ENCODE measurements at places on chromosomes 6 and 20.

GRCh38 chr6:118892355-118892991, 1.5 kb upstream of the ASF1A start:
- DNase-seq: no peak

- DNase-seq: no peak
These were observed 12.8 kb upstream of the MDFI start for GRCh38 chr6:41625442-41625841.

DNA sequence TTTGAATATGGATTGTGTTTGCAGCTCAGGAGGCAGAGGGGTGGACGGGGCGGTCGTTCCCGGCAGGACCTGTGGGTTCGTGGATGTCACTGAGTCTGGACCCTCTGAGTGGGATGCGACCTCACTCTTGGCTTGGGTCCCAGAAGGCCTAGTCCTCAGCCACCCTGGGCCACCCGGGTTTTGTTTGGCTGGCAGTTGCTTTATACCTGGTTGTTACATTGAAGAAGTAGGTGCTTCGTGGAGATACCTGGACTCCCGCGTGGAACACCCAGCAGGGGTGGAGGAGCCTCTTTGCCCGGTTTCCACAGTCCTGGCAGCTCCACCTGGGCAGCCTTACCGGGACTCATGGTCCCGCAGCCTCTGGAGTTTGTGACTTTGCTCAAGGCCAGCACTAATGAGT, 405.1 kb downstream of the TAF4 start:
- DNase-seq: no peak

DNA sequence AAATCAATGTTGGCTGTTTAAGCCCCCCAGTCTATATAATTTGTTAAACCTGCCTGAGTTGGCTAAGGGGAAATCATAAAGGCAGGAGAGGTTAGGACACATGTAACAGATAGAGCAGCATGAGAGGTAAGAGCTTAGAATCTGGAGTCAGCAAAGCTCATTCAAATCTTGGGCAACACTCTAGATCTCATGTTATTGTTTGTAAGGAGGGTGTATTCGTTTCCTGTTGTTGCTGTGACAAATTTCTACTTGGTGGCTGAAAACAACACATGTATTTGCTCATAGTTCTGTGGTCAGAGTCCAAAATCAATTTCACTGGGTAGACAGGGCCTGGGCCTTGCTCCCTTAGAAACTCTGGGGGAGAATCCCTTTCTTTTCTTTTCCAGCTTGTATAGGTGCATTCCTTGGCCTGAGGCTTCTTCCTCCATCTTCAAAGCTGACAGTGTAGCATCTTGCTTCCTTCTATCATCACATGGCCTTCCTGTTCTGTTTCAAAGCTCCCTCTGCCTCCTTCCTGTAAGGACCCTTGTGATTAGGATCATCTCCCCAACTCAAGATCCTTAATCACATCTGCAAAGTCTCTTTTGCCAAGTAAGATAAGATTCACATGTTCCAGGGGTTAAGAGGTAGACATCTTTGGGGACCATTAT, 4.4 kb downstream of the LY86 start:
- no peak for DNase-seq

DNA sequence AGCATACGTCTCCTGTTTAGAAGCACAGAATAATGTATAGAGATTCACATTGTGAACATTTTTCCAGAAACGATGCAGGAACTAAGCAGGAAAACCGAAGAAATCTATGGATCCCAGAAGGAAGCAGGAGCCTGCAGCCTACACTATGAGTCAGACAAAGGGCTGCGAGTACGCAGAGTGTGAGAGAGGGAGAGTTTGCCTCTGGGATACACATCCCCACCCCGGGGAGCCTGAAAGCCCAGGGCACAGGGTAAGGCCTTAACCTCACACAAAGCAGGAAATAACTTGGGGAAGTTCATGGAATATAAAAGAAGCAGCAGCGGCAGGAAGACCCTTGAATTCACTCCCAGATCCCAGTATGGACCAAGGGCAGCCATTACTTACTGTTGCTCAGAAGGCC, 842.1 kb upstream of the MANEA start:
- DNase-seq: no peak

GRCh38 chr20:36852187-36852586, 23.8 kb upstream of the TLDC2 start:
- no peak for DNase-seq

- no peak for DNase-seq
These were observed 170.6 kb downstream of the TRMT11 start for GRCh38 chr6:126156973-126157372.

- DNase-seq: no peak
These were observed 363.4 kb upstream of the JARID2 start for GRCh38 chr6:14882394-14883026.

- DNase-seq: no peak
These were observed 49.8 kb upstream of the ADGRG6 start for GRCh38 chr6:142251930-142252445.

DNA sequence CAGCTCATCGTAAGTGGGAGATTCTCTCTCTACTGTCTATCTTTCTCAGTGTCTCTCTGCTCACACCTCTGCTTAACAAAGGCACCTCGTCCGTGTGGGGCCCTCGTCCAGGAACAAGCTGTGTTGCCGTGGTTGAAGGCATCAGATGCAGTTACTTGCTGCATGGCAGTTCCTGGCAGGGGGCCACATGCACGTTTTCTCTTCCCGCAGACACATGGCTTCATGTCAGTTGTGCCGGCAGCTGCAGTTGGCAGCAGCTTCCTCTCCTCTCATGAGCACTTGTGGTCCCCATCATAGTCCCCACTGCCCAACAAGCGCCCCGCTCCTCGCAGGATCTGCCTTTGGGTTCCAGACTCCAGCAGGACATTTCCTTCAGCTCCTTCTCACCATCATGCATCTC, 7.1 kb upstream of the AFDN start:
- DNase-seq: no peak

All from activated T-helper 9 cell treated with anti-CD3 and anti-CD28 coated beads, Interleukin-2, amount 50 U/mL, for 16 hours (primary cell).